ENCODE measurements at places on chromosomes 3 and 15.

- DNase-seq = no peak
Measured at GRCh38 chr3:133857767-133858166, 37.9 kb downstream of the RAB6B start.

DNA sequence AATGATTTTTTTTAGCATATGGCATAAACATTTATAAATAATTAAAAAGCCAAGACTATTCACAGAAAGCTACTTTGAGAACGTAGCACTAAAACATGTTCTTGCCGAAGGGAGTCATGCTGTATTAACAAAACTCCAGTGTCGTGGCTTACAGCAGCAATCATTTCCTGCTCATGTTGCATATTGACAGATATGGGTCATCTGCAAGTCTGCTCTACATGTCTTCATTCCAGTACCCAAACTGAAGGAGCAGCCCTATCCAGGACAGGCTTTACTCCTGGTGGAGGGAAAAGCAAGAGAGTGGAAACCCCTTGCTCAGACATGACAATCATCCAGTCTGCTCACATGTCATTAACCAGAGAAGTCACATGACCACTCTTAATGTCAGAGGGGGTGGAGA lies 87.6 kb downstream of the NEK11 start:
- no peak for DNase-seq

DNA sequence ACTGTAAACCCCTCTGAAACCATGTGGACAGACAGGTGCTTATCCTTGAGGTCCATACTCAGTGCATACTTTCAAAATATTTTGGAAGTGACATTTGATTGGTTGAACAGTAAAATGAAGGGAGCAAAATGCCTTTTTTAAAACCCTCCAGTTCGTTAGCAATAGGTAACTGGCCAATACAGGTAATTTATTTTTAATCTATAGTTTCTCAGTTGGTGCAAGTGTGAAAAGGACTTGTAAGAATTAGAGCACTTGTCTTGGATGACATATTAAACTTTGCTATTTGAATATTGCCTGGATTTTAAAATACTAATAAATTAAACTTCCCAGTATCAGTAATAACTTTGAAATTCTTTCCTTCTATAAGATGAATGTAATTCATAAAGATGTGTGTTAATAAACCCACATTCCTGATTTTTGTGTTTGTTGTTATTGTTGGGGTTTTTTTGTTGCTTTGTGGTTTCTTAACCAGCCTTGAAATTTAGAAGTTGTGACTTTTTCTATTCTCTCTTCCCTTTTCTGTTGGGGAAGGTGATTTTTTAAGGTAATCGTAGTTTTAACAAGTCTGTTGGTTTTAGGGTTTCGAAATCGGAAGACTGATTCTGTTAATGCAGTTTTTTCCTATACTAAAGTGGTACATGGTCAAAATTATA lies 90.0 kb downstream of the STT3B start:
- DNase-seq = no peak

DNA sequence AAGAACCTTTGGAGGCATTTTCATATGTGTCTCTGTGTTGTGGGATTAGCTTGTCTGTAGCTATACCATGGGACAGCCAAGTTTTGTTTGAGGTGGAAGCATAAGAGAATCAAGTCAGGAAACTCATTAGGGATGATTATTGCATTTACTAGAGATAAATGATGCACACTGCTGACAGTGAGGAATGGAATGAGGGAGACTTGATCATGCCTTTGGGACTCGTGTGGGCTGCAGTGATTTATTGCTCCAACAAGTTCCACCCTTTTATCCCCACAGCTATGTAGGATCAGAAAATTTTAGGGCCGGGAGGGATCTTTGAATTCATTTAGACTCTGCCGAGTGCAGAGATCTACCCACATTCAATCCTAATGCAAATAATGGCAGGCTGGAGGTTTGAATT lies 16.3 kb downstream of the ZNF385D start:
- DNase-seq = no peak

DNA sequence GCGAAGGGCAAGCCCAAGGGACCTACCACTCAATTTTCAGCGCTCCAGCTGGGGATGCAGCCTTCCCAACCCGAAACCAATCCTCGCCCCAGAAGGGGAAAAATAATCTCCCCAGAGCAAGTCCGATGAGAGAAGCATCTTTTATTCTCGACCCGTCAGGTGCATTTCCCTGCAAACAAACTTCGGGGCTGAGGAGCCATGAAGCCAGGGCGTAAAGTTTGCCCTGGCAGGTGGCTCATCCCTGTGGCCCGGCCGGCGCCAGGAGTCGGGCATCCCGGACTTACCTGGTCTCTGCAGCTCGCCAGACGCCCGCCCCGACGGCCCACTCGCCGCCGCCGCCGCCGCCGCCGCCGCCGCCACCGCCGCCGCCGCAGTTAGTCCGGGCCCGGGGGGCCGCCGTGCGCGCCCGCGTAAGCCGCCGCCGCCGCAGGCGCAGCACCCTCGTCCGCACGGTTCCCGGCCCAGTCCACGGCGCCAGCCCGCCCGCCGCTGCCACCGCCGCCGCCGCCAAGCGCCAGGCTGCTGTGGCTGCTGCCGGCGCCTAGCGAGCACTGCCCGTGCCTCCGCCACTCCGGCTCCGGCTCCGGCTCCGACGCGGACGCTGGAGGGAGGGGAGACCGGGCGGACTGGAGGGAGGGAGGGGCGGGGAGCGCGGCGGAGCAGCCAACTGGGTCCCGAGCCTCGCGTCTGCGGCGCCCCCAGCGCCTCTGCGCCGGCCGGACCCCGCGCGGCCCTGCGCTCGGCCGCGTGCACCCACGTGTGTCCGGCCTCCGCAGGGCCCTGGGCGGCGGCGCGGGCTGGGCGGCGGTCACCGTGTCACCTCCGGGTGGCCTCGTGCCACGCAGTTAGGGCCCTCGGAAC lies at the start of gene CNTN3:
Gene CNTN3 (minus strand): TSS at position 553 of the 861 bp plus-strand sequence. CDS start 93,547 bp downstream, outside the sequence.
- no peak for DNase-seq

- DNase-seq = no peak
Measured at GRCh38 chr3:24370352-24371090, 124.1 kb downstream of the THRB start.

DNA sequence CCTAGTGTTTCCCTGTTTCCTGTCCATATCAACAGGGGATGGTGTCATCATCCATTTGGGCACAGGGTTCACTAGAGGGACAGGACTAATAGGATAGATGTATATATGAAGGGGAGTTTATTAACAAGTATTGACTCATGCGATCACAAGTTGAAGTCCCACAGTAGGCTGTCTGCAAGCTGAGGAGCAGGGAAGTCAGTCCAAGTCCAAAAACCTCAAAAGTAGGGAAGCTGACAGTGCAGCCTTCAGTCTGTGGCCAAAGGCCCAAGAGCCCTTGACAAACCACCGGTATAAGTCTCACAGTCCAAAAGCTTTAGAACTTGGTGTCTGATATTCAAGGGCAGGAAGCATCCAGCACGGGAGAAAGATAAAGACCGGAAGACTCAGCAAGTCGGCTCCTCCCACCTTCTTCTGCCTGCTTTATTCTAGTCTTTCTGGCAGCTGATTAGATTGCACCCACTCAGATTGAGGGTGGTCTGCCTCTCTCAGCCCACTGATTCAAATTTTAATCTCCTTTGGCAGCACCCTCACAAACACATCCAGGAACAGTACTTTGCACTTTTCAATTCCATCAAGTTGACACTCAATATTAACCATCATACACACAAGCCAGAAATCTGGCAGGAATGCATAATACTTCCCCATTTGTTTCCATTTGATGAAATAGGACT lies 43.4 kb downstream of the CD200 start:
- DNase-seq = no peak

DNA sequence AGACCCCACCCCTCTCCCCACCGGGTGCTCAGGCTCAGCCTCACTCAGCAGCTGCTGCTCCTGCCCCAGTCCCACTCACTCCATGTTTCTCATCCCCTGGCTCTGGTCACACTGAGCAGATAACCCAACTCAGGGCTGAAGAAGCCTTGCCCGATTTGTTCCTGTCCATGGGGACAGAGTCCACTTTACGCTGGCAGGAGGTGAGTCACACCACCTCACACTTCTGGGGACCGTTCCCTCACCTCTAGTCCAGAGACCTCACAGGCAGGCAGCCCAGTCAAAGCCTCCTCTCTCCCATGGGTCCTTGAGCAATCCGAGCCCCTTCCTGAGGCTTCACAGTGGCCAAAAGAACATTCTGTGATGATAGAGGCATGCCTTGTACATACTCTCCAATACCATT lies 1.4 kb downstream of the CIDEC start:
- DNase-seq = peak; percentile 11

DNA sequence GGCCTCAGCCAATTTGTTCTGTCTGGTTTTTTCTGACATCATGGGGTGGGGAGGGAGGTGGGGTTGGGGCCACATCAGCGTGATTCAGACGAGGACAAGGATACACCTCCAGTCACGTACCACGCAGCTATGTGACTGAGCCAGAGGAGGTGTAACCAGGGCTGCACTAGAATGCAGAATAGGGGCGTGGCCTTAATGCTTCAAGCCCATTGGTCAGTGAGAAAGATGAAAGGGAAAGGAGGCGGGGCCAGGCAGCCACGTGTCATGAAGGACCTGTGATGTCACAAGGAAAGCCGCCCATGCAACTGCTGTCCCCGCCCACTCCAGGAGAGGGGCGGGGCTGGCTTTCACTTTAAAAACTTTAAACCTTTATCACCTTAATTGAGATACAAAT lies at the start of gene GOLGA6L2:
Gene GOLGA6L2 (minus strand): TSS at position 137 of the 394 bp plus-strand sequence. CDS start 62 bp downstream, at position 75.
- DNase-seq = peak; percentile 54

DNA sequence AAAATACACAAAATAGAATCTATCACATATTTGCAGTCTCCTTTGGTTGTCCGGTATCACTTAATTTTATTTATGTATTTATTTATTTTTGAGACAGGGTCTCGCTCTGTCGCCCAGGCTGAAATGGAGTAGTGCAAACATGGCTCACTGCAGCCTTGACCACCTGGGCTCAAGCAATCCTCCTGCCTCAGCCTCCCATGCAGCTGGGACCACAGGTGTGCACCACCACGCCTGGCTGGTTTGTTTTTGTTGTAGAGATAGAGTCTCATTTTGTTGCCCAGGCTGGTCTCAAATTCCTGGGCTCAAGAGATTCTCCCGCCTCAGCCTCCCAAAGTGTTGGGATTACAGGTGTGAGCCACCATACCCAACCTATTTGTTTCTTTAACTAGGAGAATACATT lies 33.9 kb downstream of the DENND4A start:
- DNase-seq = no peak

GRCh38 chr3:100615684-100616083 lies 6.3 kb downstream of the ADGRG7 start:
- peak; percentile 27 for DNase-seq

DNA sequence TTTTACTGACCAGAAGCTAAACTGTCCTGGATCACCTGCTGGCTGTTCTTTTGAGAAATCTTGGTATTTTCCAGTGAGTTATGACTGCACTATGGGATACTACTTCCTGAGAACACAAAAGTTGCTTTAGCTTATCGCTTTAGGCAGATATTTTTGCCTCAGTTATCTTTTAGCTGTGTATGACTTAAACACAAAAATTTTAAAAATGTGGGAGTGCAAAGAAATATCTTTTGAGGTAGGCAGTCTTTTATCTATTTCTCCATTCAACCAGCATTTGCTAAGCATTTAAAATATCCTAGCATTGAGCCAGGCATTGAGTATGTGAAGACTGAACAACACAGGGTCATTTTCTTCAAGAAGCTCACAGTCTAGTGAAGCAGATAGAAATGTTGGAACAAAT lies 981.9 kb downstream of the FHIT start:
- DNase-seq = no peak

- no peak for DNase-seq
Measured at GRCh38 chr3:123071146-123071545, 4.3 kb downstream of the PDIA5 start.

GRCh38 chr3:106157411-106157810 lies 288.6 kb upstream of the CBLB start:
- no peak for DNase-seq

- DNase-seq = peak; percentile 88
Measured at GRCh38 chr15:98853161-98853560, 154.4 kb downstream of the PGPEP1L start.

GRCh38 chr15:90902040-90902839 lies 862 bp upstream of the MAN2A2 start:
- peak; percentile 75 for DNase-seq

DNA sequence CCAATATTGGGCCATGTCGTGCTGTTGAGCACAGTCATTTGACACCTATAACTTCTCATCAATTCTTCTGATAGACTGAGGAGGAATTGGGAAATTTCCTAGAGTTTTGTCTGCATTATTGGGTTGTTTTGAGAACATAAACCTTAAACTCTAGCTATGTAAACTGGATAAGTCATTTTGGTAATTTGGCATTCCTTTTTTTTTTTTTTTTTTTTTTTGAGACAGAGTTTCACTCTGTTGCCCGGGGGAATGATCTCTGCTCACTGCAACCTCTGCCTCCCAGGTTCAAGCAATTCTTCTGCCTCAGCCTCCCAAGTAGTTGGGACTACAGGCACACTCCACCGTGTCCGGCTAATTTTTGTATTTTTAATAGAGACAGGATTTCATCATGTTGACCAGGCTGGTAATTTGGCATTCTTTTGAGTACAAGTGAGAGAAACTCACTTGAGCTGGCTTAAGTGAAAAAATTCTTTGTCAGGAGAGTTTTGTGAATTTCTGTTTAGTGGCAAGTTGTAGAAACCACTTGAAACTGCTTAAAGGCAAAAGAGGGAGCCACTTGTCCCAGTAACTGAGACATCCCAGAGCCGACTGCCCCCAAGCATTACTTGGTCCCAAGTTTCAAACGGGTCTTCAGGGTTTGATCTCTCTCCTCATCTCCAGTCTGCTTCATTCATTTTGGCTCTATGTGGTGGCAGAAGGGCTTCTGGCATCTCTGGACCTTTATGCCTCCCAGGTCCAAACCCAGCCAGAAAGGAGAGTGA lies 34.9 kb downstream of the FLNB start:
- no peak for DNase-seq

- peak; percentile 85 for DNase-seq
Measured at GRCh38 chr3:177777699-177778098, 580.4 kb upstream of the TBL1XR1 start.

DNA sequence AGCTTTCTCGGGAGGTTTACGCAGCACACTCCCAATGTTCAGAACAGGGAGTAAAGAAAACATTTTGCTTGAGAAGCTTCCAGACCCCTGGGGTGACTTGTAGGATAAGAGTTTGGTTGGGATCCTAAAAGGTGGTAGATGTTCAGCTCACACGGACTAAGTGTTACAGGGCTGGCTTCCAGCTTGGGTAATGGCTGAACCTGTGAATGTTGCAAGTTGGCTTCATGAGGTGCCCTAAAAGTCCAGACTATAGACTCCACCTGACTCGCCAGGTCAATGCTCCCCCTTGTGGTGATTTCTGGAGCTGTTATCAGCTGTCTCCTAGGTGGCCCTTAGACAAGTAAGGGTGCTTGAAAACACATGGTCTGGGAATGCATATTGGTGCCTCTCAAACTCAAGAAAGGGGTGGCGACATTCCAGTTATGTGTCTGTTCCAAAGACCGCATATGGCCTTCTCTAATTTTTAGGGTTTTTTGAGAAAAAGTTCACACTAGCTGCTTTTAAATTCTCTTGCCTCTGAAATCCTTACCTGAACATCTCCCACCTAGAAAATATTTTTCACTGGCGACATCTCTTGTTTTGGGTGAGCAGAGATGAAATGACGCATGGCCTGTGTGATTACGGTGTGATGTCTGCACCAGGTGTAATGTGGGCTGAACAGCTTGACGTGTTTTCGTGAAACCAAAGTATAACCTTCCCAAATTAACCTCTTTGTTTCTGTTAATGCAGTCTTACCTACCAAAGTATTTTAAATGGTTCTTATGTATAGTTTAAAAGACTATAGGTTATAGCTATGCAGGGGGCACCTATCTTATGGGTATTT lies 175.7 kb upstream of the KBTBD8 start:
- DNase-seq = peak; percentile 35

GRCh38 chr15:80569656-80570055 lies 125.5 kb upstream of the ABHD17C start:
- DNase-seq = no peak

GRCh38 chr3:159734681-159735080 lies 254.0 kb upstream of the IL12A start:
- DNase-seq = no peak
